ENCODE measurements at places on chromosomes 3 and 15.

DNA sequence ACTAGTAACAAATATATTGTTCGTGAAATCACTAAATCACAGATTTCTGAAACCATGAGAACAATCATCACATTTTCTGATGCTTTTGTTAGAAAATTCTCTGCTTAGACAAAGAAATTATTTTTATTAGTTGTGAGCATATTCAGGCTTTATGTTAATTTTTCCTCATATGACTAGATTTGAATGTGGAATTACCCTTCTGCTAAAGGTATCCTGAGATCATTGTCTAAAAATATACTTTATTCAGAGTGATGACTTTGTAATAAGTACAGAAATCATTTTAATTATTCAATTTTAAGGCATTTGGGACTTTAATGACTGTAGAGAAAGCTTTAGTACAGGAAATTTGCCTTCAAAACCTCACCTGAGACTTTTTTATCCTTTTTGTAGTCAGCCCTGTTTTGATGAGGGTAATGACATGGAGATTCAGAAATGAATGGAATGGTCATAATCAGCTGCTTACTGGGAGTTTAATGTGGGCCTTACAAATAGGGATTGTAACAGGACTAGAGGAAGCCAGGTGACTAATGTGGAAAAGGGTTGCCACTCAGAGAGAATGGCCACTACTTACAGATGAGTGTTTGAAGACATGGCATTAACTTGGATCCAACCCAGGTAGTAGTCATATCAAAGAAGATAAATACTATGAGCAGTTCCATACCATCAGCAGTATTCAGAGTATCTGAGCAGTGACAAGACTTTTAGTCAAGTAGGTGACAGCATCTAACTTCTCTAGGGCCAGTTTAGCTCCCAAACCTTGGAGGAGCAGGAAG is 148.3 kb downstream of the MBNL1 start:
- no peak for DNase-seq

- DNase-seq: no peak
These were observed 450.3 kb upstream of the THRB start for GRCh38 chr3:24944805-24945520.

GRCh38 chr3:121979734-121980449 is 42.2 kb downstream of the ILDR1 start:
- no peak for DNase-seq

- DNase-seq: no peak
These were observed 6.1 kb upstream of the RPP14 start for GRCh38 chr3:58299839-58300516.

- no peak for DNase-seq
These were observed 24.6 kb downstream of the TRIP4 start for GRCh38 chr15:64412216-64412615.

Data from endothelial cell (in vitro differentiated cells).